Activated T-helper 1 cell treated with Interleukin-2 at 50 U/mL for 16 hours (primary cell): ENCODE measurements at places on chromosomes 6 and 20.

DNA sequence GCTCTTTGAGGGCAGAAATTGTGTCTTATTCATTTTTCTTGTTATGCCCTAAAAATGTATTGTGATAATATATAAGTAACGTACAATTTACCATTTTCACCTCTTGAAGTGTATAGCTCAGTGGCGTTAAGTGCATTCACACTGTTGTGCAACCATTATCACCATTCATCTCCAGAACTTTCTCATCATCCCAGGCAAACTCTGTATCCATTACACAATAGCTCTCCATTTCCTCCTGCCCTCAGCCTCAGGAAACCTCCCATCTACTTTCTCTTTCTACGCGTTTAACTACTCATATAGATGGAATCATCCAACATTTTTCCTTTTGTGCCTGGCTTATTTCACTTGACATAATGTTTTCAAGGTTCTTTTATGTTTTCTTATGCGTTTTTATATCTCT lies 184.6 kb downstream of the ESR1 start:
- DNase-seq, result no peak

DNA sequence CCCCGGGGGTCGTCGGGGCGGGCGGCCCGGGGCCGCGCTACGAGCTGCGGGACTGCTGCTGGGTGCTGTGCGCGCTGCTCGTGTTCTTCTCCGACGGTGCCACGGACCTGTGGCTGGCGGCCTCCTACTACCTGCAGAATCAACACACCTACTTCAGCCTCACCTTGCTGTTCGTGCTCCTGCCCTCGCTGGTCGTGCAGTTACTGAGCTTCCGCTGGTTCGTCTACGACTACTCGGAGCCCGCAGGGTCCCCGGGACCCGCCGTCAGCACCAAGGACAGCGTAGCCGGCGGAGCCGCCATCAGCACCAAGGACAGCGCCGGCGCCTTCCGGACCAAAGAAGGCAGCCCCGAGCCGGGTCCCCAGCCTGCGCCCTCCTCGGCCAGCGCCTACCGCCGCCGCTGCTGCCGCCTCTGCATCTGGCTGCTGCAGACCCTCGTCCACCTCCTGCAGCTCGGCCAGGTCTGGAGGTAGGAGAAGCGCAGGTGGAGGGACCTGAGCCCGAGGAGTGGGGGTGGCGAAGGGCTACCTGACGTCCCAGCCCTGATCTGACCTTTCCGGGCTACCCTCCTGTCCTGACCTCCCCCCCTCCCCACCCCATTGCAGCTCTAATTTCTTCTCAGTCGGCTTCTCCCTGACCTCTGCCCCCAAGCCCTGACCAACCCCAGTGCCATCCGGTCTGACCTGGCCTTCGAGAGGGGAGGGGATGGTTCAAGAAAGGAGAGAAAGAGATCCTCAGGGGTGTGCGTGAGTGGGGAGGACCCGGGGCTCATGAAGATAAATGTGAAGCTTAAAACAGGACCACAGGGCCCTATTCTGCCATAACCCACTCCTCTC lies 558 bp downstream of the XKR7 start:
- DNase-seq, result peak; percentile 67

- no peak for DNase-seq
Observed at GRCh38 chr20:50113420-50114224, 672 bp upstream of the UBE2V1 start.

DNA sequence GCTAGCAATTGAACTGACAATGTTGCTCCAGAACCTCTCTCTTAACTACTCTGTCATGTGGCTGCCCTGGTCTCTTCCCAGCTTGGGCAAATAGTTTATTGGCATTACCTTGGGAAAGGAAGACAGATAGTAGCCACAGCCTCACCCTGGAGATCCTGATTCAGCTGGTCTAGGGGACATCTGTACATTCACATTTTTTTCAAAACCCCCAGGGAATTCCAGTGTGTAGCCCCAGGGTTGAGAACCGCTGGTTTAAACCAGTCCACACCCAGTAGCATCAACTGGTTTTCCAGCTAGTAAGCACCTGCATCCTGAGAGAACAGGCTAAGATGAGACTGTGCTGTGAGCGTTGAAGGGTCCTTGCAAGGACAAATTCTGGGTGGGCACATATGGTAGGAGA lies 9.6 kb downstream of the SCUBE3 start:
- no peak for DNase-seq

GRCh38 chr6:46909371-46909770 lies 12.4 kb downstream of the ADGRF5 start:
- DNase-seq, result no peak

- DNase-seq, result no peak
Observed at GRCh38 chr6:17869010-17869752, 118.3 kb downstream of the KIF13A start.

GRCh38 chr6:136641166-136641565 lies 90.9 kb upstream of the MAP7 start:
- DNase-seq, result no peak

DNA sequence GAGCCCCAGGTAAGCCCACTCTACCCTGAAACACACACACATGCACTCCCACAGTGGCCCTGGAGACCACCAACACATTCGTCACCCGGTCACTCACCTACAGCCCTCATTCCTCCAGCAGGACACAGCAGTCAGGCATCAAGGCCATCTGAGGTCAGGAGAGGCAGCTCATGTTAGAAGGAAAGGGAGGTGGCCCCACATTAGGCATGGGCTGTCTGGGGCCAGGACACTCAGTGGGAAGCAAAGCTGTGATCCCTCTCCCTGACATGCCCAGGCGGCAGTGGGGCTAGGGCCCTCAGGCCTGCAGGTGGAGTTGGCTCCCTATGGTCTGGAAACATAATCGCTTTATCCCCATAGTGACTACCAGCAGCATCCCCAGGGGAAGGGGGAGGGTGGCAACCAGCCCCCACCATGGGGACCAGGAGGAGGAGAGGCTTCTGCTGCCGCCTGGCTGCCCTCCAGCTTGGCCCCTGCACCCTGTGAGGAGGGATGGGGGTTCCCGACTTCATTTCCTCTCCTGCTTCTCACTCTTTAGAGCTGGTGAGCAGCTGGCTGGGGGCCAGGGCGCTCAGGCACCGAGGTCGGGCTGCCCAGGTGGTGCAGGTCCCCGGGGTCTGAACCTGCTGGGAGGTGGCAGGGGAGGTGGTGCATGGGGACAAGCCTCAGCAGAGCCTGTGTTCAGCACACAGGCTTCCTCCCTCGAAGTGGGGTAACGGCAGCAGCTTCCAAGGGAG lies 76.6 kb upstream of the CST7 start:
- DNase-seq, result no peak

DNA sequence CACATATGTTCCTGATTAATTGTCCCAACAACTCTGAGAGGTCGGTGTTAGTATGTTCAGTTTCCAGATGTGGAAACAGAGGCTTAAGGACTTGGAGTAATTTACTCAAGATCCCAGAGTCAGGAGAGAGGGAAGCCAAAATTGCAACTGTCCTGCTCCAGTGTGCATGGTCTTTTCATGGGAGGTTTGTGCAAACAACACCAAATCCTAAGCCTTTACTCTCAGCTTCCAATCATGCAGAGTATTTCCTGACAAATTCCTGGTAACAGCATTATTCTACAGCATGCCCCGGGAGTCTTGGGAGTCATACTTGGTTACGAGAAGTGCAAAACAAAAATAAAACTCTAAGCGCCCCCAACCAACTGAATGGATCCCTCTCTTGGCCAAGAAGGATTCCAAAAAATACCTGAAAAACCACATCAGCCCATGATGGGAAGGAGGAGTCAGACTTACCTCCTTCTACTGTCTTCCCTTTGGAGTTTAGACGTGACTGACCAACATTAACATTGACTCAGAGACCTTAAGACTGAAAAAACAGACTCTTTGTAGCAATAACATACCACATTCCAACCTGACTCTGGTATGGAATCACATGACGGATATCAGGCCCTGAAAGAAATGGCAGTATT lies 30.8 kb upstream of the PPP1R3G start:
- no peak for DNase-seq

DNA sequence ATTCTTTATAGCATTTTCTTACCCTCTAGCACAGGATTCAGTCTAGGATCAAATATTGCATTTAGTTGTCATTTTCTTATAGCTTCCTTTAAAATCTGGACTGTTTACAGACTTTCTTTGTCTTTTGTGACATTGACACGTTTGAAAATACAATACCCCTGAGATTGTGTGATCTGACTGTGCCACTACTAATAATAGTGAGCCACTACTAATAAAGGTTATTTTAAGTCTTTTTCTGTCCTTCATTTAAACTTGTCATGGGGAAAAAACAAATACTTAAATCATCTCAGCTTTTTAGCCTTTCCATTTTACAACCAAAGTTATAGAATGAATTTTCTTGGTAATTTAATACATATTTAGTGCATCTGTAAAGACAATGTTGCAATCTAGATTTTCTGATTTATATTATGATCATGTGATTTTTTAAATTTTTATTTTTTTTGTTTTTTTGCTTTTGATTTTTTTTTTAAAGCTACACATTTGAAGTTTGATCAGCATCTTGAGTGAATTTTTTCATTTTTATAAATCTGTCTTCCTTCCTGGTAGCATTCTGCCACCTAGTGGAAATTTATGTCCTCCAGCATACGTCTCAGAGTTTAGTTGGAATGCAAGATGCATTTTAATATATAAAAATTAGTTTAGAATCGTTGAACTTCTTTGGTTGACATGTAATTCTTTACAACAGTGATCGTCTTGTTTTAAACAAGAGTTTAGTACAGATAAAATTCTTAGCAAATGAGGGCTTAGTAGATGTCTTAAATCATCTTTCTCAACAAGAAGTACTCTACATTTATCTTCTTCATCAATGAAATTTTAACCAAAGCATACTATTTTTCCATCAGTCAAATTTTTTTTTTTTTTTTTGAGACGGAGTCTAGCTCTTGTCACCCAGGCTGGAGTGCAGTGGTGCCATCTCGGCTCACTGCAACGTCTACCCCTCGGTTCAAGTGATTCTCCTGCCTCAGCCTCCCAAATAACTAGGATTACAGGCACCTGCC lies 119.4 kb downstream of the NCOA3 start:
- no peak for DNase-seq

GRCh38 chr6:16136621-16137450 lies 8.0 kb downstream of the MYLIP start:
- DNase-seq, result peak; percentile 21

GRCh38 chr6:32459781-32460424 lies 20.2 kb downstream of the HLA-DRA start:
- DNase-seq, result no peak

DNA sequence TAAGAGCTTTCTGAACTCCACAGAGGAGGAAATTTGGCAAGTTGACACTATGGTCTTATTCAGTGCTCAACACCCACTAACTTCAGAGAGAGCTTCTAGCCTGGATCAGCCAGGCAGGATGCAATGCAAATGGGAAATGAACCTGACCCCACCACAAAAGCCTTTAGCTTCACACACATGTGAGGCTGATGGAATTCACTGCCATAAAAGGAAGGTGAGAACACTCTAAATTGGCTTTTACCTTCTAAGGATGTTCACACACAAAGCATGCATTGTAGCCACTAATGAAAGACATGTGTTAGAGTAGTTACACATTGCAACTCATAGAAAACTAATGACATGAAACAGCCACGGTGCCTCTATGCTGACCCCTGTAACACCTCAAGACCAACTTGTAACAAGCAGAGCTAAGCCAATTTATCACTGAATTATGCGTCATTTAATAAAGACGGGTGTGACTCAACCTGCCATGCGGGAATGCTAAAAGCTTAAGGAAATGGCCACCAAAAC lies 262.1 kb downstream of the HACE1 start:
- no peak for DNase-seq

GRCh38 chr6:2782356-2782708 lies 17.1 kb downstream of the WRNIP1 start:
- no peak for DNase-seq

GRCh38 chr6:72288592-72288991 lies 333.3 kb upstream of the KCNQ5 start:
- DNase-seq, result no peak

GRCh38 chr6:3270258-3270657 lies 11.5 kb downstream of the PSMG4 start:
- no peak for DNase-seq

DNA sequence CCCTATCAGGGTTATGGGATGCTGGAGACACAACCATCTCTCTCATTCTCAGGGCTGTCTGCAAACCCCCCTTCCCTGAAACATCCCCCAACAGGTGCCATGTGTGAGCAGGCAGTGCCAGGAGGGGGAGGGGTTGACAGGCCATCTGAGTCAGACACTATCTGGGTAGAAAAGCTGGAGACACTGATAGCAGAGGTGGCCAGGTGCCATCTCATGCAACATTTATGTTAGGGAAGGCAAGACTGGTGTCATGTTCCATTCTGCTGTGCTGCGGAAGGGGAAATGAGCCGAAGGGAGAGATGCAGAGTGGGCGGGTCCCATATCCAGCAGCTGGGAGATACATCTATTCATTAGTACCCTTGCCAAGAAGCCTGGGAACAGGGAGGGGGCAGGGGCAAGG lies 3.5 kb downstream of the LHFPL5 start:
- DNase-seq, result no peak

DNA sequence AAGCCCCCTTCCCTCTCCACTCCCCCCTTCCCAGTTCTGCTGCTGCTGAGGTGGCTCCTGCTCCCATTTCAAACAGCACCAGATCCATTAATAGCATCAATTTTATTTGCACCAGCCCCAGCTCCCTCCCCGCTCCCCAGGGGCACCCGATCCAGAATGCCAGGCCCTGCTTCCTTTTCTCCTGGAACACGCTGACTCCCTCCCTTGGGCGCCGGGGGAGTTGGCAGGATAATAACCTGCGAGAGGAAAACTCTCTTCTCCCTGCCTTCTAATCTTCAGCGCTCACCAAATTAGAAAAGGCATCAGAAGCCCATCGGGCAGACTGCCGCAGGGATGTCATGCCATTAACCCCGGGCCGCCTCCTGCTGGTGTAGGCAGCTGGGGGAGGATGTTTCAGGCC lies 77.8 kb downstream of the NCR2 start:
- DNase-seq, result no peak

DNA sequence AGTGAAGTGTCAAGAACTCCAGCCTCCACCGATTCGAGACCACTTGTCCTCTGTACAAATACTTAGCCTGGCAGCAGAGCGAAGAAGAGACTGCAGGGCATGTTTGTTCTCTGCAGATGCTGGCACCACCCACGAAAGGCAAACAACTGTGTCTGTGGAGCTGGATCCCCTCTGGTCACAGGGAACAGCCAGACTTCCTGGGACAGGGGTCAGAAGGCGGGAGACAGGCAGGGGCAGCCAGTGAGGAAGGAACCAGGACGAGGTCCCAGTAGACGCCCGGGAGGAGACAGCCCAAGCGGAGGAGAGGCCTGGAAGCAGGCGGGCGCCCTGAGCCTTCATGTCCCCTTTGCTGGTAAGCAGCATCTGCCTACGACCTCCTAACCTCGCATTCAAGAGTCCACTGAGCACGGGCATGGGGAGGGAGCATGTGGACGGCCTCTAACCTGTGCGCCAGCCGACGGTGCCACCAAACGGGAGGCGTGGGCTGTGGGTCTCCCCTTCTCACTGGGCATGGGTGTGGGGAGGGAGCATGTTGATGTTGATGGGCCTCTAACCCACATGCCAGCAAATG lies 265.5 kb downstream of the DLL1 start:
- DNase-seq, result no peak

DNA sequence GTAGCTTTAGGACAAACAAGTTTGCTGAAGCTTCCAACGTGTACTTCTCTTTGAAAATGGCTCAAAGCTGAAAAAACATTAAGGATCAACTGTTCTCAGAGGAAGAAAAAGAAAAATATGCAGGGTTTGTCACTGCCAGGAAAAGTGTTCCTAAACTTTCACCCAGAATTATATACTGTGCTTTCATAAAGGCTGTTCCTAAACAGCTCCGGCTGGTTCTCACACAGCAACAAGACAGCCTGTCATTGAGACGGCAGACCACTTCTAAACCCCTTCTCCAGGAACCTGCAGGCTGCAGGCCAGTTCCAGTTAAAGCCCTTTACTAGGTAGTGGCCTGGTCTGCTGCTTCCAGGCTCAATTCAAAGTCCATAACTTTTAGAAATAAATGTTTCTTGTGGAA lies 97.4 kb upstream of the SOX4 start:
- DNase-seq, result no peak
